ENCODE measurements at places on chromosomes 5 and 9. TPM values are rescaled to one million over a fixed set of nuclear protein-coding genes. Genes with fewer than 3 reads are reported as not detected.

DNA sequence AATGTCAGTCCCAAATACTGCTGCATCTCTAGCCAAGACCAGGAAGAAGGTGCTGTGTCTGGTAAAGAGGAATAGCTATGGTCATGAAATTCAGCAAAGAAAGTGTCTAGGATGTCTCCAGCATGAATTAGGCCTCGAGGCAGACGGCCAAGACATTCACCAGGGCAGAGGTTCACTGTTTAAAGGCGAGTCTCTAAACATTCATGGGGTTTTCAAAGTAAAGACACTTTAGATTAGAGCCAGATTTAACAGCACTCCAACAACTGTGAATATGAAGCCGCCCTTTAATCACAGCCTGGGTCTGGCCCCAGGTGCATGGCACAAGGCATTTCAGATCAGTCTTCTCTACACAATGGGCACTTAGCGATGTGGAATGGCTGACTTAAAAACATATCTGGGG lies 95.0 kb downstream of the ANKH start:
- no peaks in the 10 kb centered on the region for H3K4me1 ChIP-seq
- no peak overlapping the region for H3K4me3 ChIP-seq
- H3K36me3 ChIP-seq, result no peaks in the 10 kb centered on the region
- H3K27ac ChIP-seq, result no peak overlapping the region

- DNase-seq, result peak; percentile 30
- H3K27me3 ChIP-seq, result no peaks in the 10 kb centered on the region
- no peak overlapping the region for H3K4me3 ChIP-seq
- H3K27ac ChIP-seq, result no peak overlapping the region
- no peaks in the 10 kb centered on the region for H3K4me1 ChIP-seq
These were observed 348.4 kb upstream of the FTMT start for GRCh38 chr5:121503111-121503840.

The PPP3R2 gene
- not detected for polyA plus RNA-seq

The ZNF879 gene
- polyA plus RNA-seq, result 4.6 TPM

DNA sequence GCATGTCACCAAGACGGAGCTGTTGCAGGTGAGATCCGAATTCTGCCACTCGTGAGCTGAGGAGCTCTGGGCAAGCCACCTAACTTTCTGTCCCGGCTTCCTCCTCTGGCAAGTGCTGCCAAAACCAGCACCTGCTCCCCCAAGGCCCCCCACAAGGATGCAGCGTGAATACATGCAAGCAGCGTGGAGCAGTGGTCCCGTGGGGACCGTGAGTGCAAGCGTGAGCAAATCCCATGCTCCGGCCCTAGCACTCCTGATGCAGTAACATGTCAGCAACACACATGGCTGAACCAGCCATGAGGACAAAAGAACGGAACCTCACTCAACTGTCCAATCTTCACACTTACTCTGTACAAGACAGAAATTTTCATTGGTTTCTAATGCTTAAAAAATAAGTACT lies 31.0 kb downstream of the NSUN2 start:
- H3K4me1 ChIP-seq, result no peaks in the 10 kb centered on the region
- no peaks in the 10 kb centered on the region for H3K36me3 ChIP-seq
- no peak overlapping the region for H3K27ac ChIP-seq
- no peak for DNase-seq
- H3K4me3 ChIP-seq, result no peak overlapping the region

DNA sequence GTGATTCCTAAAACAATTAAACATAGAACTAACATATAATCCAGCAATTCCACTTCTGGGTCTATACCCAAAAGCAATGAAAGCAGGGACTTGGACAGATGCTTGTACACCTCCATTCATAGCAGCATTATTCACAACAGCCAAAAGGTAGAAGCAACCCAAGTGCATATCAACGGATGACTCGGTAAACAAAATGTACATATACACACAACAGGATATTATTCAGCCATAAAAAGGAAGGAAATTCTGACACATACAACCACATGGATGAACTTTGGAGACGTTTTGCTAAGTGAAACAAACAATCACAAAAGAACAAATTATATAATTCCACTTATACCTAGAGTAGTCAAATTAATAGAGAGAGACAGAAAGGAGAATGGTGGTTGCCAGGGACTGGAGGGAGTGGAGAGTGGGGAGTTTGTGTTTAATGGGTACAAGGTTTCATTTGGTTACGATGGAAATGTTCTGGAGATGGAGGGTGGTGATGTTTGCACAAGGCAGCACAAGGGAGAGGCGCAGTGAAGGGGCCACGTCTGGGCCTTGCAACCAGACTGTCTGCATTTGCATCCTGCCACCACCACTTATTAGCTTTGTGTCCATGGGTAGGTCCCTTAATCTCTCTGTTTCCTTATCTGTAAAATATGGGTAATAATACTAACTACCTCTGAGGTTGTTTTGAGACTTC lies 36.3 kb upstream of the RLN1 start:
- H3K36me3 ChIP-seq, result no peaks in the 10 kb centered on the region
- H3K27ac ChIP-seq, result no peak overlapping the region
- no peaks in the 10 kb centered on the region for H3K27me3 ChIP-seq
- no peak for DNase-seq
- peaks cover 4% of the 10 kb centered on the region for H3K4me1 ChIP-seq

GRCh38 chr5:176415952-176416924 lies at the start of gene CLTB:
CLTB (minus strand) TSS chr5:176416539; CDS start chr5:176416363, 176 bp downstream.
- peak; percentile 96 for DNase-seq
- no peaks in the 10 kb centered on the region for H3K36me3 ChIP-seq
- H3K4me1 ChIP-seq, result peaks cover 24% of the 10 kb centered on the region
- peak within 1 kb of the TSS; percentile 99 for H3K4me3 ChIP-seq
- H3K27me3 ChIP-seq, result no peaks in the 10 kb centered on the region
- peak within 1 kb of the TSS; percentile 87 for H3K27ac ChIP-seq

The SLC46A2 gene
- polyA plus RNA-seq, result 1.1 TPM

- no peaks in the 10 kb centered on the region for H3K36me3 ChIP-seq
- no peaks in the 10 kb centered on the region for H3K27me3 ChIP-seq
- DNase-seq, result no peak
These were observed 89.6 kb downstream of the CCDC171 start for GRCh38 chr9:15642369-15642962.
